ENCODE measurements at places on chromosomes 3 and 15.

- no peak overlapping the region for H3K27ac ChIP-seq
- no peaks in the 10 kb centered on the region for H3K36me3 ChIP-seq
- no peaks in the 10 kb centered on the region for H3K4me1 ChIP-seq
- H3K4me3 ChIP-seq, result no peak overlapping the region
- H3K27me3 ChIP-seq, result no peaks in the 10 kb centered on the region
Observed at GRCh38 chr15:38547255-38547997, 17.2 kb downstream of the RASGRP1 start.

DNA sequence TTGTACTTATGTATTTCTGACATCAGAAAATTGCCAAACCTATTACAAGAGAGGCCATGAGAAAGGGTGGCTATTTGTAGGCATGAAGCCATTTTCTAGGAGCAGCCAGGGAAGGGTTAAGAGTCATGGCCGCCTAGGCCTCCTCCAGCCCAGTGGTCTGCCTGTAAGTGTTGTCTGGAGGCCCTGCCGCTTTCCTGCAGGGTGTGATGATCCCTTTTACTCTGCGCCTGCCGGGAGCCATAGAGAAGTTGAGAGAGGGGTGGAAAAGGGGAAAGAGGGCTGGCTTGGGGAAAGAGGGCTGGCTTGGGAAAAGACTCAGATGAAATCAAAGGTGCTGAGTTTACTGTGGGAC is 29.1 kb upstream of the KCTD6 start:
- no peak for DNase-seq
- H3K36me3 ChIP-seq, result no peaks in the 10 kb centered on the region
- no peak overlapping the region for H3K4me3 ChIP-seq
- H3K4me1 ChIP-seq, result no peaks in the 10 kb centered on the region

DNA sequence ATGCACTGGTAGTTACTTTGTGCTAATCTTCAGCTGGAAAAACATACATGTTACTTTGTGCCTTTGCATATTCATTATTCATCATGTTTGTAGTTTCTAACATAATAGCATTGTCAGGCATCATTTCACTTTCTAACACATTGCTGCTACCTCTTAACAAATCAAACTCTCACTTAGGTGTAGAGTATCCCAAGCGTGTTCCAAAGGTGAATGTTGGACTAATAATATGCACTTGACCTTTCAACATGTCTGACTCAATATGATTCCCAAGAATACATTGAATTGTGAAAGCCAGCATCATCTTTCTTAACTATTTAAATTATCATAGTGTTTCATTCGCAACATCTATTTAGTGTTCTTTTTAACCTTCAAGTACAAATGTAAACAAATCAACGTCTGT is 211.6 kb downstream of the BBX start:
- no peaks in the 10 kb centered on the region for H3K27me3 ChIP-seq
- no peak for DNase-seq
- no peak overlapping the region for H3K4me3 ChIP-seq
- no peaks in the 10 kb centered on the region for H3K4me1 ChIP-seq
- peaks cover 5% of the 10 kb centered on the region for H3K36me3 ChIP-seq
- no peak overlapping the region for H3K27ac ChIP-seq

GRCh38 chr3:94225148-94225865 is 162.4 kb downstream of the NSUN3 start:
- no peak overlapping the region for H3K4me3 ChIP-seq
- no peaks in the 10 kb centered on the region for H3K27me3 ChIP-seq
- no peaks in the 10 kb centered on the region for H3K36me3 ChIP-seq
- DNase-seq, result no peak

DNA sequence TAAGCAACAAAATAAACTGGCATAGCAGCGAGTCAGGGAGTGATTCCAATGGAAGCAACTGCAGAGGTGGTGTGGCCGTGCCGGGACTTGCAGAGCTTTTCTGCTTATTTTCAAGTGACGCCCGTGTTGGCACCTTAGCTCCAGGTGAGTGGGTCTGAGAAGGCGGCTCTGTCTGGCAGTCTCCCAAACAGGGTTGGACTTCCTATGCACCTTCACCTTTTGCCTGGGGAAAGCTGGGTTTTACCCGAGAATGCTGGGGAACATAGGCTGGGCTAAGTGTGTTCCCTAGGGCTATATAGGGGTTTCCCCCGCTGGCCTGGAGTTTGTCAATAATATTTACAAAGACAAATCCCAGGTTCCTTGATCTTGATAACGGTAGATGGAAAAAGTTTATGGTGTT is 179.9 kb upstream of the TBL1XR1 start:
- no peak overlapping the region for H3K27ac ChIP-seq
- H3K27me3 ChIP-seq, result no peaks in the 10 kb centered on the region
- H3K36me3 ChIP-seq, result no peaks in the 10 kb centered on the region
- no peak overlapping the region for H3K4me3 ChIP-seq

DNA sequence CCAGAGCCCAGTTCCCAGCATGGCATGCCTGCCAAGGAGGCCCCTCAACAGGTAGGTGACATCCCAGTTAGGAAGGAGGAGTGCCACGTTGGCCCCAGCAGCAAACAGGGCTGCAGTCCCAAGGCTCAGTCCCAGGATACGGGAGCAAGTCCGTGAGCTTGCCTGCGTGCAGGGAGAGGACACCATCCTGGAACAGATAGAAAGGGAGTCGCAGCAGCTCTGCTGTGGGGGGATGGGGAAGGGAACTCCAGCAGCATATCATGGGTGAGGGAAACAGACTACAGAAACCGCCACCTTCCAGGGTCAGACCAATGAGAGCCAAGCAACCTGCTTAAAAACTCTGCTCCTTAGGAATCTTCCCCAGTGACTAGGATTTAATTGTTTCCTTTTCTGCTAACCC is 9.4 kb upstream of the DYNLT2B start:
- no peak overlapping the region for H3K4me3 ChIP-seq
- DNase-seq, result no peak
- H3K27me3 ChIP-seq, result peaks cover 10% of the 10 kb centered on the region
- no peaks in the 10 kb centered on the region for H3K36me3 ChIP-seq
- no peaks in the 10 kb centered on the region for H3K4me1 ChIP-seq

DNA sequence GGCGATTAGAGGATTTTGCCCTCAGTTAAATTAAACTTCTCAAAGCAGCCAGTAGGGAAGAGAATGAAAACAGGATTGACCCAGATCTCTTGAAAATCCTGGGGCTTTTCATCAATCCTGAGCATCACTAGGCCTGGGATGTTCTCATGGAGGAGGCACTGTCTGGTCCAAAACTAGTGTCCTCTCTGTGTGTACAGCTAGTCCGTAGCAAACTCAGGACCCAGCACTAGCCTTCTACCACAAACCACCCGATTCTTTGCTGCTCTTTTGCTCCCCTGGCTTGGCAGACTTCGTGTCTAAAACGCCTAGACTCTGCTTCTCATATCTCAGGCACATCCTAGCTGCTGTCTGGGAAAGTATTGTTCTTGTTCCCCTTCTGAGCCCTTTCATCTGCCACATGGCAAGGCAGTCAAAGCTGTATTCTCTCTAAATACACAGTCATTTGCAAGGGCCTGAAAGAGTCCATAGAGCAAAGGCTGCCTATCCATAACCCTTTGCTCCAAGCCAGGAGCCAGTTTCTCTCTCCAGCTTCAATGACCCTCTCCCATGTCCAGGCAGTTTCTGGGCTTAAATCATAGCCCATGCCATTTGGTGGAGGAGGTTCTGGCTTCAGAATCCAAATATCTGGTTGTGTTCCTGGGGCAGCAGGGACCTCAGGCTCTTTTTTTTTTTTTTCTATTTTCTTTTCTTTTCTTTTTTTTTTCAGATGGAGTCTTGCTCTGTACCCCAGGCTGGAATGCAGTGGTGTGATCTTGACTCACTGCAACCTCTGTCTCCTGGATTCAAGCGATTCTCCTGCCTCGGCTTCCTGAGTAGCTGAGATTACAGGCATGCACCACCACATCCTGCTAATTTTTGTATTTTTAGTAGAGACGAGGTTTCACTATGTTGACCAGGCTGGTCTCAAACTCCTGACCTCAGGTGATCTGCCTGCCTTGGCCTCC is 52.4 kb downstream of the CDC25A start:
- H3K27ac ChIP-seq, result no peak overlapping the region
- DNase-seq, result no peak
- H3K4me1 ChIP-seq, result peaks cover 11% of the 10 kb centered on the region
- H3K27me3 ChIP-seq, result no peaks in the 10 kb centered on the region
- H3K4me3 ChIP-seq, result no peak overlapping the region

GRCh38 chr15:62975515-62975914 is 67.0 kb upstream of the TPM1 start:
- no peaks in the 10 kb centered on the region for H3K27me3 ChIP-seq
- no peaks in the 10 kb centered on the region for H3K36me3 ChIP-seq
- no peaks in the 10 kb centered on the region for H3K4me1 ChIP-seq
- H3K4me3 ChIP-seq, result no peak overlapping the region

DNA sequence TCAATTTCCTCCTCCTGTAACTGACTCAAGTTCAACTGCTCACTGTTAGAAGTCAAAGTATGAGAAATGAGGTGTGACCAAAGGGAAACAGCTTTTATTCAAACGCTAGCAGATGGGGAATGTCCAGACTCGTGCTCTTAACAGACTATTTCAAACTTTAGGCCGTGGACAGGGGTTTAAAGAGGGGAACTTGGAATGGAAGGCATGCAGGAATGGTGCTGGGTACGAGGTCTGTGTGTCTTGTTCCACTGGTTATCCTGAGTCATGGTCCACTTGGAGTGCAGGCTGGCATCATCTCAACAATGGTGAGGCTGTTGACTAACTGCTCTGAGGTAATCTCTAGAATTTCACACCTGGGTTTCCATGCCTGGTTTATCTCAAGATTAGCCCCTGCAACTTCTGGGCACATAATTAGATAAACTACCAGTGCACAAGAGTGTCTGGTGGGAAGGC is 22.9 kb upstream of the DNAAF4 start:
- no peaks in the 10 kb centered on the region for H3K4me1 ChIP-seq
- H3K27me3 ChIP-seq, result no peaks in the 10 kb centered on the region
- no peaks in the 10 kb centered on the region for H3K36me3 ChIP-seq
- no peak for DNase-seq

DNA sequence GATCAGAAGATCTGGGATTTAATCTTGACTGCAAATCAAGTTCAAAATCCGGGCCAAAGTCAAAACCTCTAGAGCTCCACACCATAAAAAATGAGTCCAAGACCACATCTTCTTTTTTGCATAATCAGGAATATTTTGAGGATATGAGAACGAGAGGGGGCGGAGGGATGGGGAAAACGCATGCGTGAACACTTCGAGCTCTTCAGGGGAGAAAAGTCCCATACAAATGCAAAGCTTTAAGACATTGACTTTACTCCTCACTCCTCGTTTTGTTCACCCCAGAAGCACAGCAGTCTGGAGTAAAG is 68.2 kb downstream of the SUMF1 start:
- peaks cover 11% of the 10 kb centered on the region for H3K36me3 ChIP-seq
- no peaks in the 10 kb centered on the region for H3K4me1 ChIP-seq
- DNase-seq, result no peak
- H3K4me3 ChIP-seq, result no peak overlapping the region

DNA sequence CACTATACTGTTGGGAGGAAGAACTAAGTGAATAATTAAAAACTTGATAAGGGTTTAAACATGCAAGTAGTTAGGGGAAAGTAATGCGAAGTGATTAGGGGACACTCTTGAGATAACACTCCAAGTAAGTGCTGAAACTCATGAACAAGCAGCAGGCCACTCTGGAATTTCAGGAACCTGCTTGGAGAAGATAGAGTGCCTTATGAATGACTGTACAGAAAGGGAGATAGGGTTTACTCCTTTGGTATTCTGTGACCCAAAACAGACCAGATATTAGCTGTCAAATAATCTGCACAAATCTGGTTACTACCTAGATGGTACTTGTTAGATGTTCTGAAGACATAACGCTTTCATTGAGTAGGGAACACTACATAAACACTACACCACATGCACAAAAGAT is 85.6 kb downstream of the FRMD4B start:
- H3K36me3 ChIP-seq, result no peaks in the 10 kb centered on the region
- no peak for DNase-seq
- H3K4me3 ChIP-seq, result no peak overlapping the region

GRCh38 chr15:31279221-31280045 is 47.2 kb upstream of the KLF13 start:
- peak; percentile 12 for DNase-seq
- no peak overlapping the region for H3K4me3 ChIP-seq
- peaks cover 21% of the 10 kb centered on the region for H3K4me1 ChIP-seq
- H3K27ac ChIP-seq, result no peak overlapping the region

- H3K36me3 ChIP-seq, result no peaks in the 10 kb centered on the region
- no peaks in the 10 kb centered on the region for H3K4me1 ChIP-seq
- H3K4me3 ChIP-seq, result no peak overlapping the region
- peaks cover 2% of the 10 kb centered on the region for H3K27me3 ChIP-seq
- no peak overlapping the region for H3K27ac ChIP-seq
Observed at GRCh38 chr3:45778761-45779201, 17.6 kb downstream of the SLC6A20 start.

- DNase-seq, result no peak
- H3K4me3 ChIP-seq, result no peak overlapping the region
- no peaks in the 10 kb centered on the region for H3K36me3 ChIP-seq
- no peak overlapping the region for H3K27ac ChIP-seq
- H3K4me1 ChIP-seq, result no peaks in the 10 kb centered on the region
Observed at GRCh38 chr15:42108806-42109205, 14.4 kb upstream of the PLA2G4D start.

GRCh38 chr3:168260859-168261258 is 165.1 kb upstream of the GOLIM4 start:
- no peak overlapping the region for H3K4me3 ChIP-seq
- H3K27me3 ChIP-seq, result no peaks in the 10 kb centered on the region
- no peaks in the 10 kb centered on the region for H3K36me3 ChIP-seq
- no peak overlapping the region for H3K27ac ChIP-seq
- H3K4me1 ChIP-seq, result no peaks in the 10 kb centered on the region
- no peak for DNase-seq

DNA sequence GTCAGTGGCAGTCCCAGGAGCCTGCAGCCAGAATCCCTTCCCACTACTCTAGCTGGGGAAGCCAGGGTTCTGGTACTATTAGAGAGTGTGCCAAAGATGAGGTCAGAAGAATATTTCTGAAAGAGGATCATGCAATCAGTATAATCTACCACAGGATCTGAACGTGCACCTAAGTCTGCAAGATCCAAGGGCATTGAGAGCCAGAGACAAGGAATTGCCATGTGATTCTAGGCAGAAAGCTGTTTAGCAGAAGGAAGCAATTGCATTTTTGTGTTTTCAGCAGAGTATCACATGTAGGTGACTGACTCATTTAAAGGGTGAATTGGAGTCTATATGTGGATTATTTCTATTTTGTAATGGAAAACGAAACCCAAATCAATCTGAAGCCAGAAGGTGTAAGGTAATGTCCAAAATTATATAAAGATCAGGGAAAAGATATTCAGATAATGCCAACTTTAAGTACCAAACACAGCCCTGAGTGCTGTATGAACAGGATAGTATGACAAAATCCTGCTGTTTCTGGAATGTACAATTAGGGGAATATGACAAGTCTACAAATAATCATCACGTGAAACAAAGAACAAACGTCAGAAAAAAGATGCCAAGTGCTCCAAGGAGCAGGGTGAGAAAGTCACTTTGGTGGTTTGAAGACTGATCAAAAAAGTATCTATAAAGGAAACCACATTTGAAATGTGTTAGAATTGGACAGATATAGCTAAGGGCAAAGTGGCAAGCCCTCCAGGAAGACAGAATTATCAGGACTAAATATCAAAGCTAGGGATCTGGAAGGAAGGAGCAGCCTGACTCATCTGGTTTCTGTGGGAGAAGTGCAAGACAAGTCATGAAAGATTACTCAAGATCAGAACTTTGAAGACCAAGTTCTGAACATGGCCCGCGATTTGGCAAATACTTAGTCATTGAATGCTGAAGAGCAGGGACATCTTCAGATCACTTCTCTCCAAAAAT is 1036.6 kb downstream of the NTRK3 start:
- H3K36me3 ChIP-seq, result no peaks in the 10 kb centered on the region
- no peak for DNase-seq
- no peak overlapping the region for H3K27ac ChIP-seq

GRCh38 chr3:197238842-197239241 is 59.6 kb downstream of the DLG1 start:
- no peak overlapping the region for H3K27ac ChIP-seq
- DNase-seq, result no peak
- H3K36me3 ChIP-seq, result peaks cover 12% of the 10 kb centered on the region
- no peak overlapping the region for H3K4me3 ChIP-seq

Measured in tibial artery (tissue), 4 donors.